Mucosa of gallbladder (tissue), 1 donor: ENCODE measurements at places on chromosomes 3 and 15.

GRCh38 chr3:111152496-111152895 lies 80.9 kb downstream of the NECTIN3 start:
- no peak for DNase-seq

DNA sequence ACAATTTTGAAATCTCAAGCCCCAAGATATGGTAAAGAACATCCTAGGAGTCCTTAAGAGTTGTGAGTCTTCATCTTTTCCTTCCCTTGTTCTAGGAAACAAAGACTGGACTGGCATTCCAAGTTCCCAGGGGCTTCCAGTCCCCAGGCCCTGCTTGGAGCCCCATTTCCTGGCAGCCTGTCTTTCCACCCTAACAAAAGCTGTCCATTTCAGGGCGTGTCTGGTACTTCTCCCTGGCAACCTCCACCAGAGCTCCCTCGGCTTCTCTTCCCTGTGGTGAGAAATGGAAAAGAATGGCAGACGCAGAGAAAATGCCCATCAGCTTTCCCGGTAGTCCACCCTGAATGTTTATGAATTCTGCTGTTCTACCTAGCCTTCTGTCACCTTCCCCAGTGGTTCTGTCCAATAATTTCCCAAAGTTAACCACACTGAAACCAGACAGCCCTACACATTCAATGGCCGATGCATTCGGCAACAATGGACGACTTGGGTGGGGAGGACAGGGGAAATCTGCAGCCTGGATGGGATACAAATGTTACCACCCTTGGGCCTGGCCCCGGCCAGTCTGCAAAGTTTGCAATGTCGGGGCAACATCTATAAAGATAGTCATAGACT lies 6.8 kb downstream of the RAB6B start:
- DNase-seq: no peak

- DNase-seq: no peak
Measured at GRCh38 chr3:164352991-164353390, 725.3 kb downstream of the SI start.

- no peak for DNase-seq
Measured at GRCh38 chr3:46438831-46439230, 25.9 kb downstream of the LTF start.

GRCh38 chr15:70717237-70717793 lies 46.0 kb downstream of the UACA start:
- no peak for DNase-seq

- peak; percentile 47 for DNase-seq
Measured at GRCh38 chr3:192957441-192958021, 39.9 kb upstream of the MB21D2 start.

GRCh38 chr3:4306860-4307259 lies 3.7 kb downstream of the SETMAR start:
- DNase-seq: no peak

DNA sequence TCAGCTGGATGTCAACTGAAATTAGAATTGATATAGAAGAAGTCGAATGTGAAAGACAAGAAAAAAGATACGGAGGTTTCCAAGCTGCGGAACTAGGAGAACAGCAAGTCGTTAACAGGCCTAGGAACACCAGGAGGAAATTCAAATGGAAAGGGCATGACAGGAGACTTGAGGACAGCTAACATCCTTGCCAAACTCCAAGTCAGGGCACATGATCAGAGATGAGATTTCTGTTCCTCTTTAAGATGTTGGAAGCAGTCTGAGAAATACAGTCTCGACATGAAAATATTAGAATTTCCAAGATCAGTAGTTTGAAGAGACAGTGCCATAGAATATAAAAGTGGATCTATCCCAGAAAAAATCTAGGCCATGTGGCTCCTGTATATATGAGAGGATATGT lies 5.0 kb downstream of the MYO5A start:
- no peak for DNase-seq

- DNase-seq: peak; percentile 78
Measured at GRCh38 chr15:85044251-85044853, 62.7 kb downstream of the PDE8A start.

- DNase-seq: no peak
Measured at GRCh38 chr3:190172751-190173150, 52.1 kb upstream of the P3H2 start.

DNA sequence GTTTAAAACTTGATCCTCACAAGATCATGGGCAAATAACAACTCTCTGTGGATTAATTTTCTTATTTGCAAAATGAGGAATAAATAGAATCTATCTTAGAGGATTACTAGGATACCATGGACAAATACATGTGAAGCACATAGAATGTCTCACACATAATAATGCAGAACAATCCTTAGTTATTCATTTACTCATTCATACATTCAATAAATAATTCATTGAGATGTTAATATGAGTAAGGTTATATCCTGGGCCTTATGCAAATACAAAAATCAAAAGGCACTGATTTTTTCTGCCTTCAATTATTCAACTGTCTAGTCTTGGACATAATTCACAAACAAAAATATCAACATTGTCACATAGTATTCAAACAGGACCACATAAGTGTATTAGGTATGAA lies 654.1 kb downstream of the MECOM start:
- no peak for DNase-seq

- DNase-seq: no peak
Measured at GRCh38 chr15:40325700-40326099, 2.2 kb downstream of the INAFM2 start.

DNA sequence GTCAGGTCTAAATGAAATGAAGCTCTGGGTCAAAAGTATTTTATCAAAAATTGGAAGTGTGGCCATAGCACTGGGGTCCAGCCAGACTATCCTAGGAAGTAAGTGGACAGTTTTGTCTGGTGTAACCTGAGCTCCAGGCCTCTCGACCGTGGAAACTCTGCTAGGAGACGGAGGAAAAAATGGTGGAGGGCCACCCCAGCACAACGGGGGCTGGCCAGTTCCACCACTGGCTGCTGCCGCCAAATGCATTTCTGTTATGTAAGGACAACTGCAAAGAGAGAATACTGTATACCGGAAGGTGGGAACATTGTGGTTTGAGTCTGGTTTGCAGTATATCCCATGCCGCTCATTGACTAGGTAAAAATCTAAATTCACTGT lies 235.7 kb downstream of the GREM1 start:
- DNase-seq: no peak

DNA sequence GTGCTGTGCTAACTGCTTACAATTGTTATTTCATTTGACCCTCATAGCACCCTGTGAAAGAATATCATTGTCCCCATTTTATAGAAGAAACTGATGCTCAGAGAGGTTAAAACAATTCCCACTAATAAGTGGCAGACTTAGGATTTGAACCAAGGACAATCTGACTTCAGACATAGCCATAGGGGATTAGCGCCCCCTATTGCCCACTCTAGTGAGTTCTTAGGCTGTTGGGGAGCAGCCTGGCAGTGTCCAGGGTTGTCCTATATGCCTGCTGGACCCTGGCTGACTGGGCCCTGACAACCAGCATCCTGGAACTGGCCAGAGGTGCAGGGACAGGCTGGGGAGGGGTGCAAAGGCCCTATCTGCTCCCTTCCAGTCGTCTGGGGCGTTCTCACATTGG lies 15.4 kb downstream of the DPH3 start:
- no peak for DNase-seq

DNA sequence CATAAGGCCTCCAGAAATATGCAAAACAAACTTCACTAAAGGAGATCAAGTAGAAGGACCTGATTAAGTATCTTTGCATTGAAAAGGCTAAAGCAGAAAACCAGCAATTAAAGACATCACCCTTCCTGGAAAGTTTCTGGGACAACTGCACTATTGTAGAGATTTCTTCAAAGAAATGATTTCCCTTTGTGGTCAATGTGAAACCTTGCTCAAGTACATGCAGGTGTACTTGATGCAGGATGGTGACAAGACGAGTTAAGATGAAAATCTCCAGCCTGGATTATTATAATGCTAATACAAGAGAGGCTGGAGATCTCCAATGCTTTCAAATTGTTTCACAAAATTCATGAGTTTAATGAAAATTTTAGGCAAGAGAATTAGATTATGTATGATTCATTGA lies 208.4 kb downstream of the TIGIT start:
- DNase-seq: no peak

DNA sequence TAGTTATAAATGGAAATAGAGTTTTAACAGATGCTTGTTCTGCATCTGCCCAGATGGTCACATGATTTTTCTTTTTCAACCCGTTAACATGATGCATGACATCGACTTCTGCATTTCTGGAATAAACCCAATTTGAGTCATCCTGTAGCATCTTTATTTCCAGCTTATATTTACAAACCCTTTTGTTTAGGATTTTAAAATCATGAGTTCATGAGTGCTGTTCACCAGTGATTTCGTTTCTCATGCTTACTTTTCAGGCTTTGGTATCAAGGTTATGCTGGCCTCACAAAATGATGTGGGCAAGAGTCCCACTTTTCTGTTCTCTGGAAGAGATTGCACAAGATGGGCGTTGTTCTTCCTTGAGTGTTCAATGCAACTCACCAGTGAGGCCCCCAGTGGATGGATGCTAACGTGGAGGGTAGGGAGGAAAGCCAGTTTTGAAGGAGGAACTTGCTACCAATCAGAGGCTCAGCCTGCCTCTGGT lies 5.2 kb downstream of the HRH1 start:
- DNase-seq: no peak

- no peak for DNase-seq
Measured at GRCh38 chr3:188396900-188397299, 242.9 kb downstream of the LPP start.

DNA sequence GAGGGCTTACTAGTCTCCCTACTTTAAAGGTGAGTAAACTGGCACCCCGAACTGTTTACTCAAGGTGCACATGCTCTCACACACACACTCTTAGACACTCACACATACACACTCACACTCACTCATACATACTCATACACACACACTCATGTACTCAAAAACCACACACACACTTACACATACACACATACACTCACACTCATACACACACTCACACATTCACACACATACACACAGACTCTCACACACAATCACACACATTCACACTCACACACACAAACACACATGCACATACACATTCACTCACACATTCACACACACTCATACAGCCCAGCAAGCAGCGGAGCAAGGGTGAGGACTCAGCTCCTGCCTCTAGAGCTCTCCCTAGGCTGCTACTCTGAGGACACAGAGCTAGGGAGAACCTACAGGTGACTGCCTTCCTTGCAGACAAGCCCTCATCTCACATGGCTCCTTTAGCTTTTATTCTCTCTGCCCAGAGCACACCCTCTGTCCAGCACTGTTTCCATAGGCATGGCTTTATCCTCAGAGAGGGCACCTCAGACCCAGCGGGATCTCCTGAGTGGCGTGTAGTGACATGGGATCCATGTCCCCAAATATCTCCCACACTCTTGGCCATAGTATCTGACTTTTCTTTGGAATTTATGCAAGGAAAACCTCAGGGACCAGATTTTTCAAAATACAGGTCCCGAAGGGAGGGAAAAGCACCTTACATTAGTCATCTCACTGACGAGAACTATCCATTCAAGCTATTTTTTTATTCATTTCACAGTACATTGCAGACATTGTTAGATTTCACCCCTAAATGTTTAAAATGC lies 26.2 kb upstream of the ATG7 start:
- DNase-seq: no peak

DNA sequence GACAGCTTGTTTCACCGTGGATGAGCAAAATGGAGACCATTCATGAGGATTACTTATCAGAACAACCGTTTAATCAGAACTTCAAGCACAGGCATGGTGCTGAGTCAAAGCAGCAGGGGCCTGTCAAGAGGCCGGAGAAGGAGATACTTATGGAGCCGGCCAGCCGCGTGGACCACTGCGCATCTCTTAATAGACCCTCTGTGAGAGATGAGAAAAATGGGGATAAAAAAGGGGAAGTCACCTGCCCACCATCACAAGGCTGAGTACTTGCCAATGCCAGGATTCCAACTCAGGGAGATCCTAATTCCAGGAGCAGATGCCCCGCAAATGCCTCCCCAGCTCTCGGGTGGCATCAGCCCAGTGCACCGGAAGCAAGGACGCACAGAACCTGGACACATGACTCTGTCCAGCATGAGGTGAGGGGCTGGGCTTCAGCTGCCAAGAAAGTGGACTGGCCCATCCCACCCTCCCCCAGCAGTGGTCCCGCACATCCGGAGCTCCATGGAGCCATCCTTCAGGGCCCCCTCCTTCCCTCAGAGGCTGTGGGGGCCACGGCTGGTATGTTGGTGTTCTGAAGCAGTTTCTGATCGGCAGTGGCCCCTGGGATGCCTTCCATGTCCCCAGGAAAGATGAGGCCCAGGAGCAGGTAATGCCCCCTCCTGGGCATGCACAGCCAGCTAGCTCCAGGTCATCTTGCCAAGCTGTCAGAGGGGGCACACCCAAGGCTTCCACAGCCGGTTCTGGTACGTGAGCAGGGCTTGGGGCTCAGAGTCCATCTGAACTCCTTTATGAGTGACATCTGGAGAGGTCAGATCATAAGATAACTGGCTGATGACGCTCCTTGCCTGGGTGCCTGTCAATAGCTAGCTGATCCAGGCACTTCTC lies 143.8 kb downstream of the ATP10A start:
- DNase-seq: no peak

DNA sequence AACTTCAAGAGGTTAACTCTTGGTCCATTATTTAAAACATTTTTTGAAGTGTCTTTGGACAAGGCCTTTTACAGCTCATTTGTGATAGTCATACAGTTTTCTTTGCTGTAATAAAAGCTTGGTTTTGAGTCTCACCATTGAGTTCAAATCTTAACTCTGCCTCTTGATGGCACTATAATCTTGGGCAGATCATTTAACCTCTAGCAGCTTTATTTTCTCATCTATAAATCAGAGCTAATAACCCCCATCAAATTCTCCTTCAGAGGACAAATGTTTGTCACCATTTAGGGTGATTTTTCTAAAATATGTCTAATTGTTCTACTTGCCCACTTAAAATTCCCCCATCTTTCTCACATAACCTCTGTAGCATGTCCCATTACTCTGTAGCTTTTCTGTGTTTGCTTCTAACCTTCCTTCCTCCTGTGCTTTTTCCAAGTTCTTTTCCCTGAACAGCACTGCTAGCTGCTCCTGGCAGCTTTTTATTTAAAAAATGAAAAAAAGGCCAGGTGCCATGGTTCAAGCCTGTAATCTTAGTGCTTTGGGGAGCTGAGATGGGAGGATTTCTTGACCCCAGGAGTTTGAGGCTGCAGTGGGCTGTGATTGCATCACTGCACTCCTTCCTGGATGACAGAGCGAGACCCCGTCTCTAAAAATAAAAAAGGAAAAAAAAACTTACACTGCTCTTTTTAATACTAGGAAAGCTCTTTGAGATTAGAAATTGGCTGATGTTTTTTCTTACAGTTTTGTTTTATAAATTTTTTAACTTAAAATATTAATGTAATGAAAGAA lies 28.5 kb downstream of the UBE2E1 start:
- DNase-seq: no peak
